ENCODE measurements at places on chromosomes 7 and 10. TPM values are rescaled to one million over a fixed set of nuclear protein-coding genes. Genes with fewer than 3 reads are reported as not detected.

The RP9 gene
- 43.4 TPM for polyA plus RNA-seq

The SPDYE11 gene
- not detected for polyA plus RNA-seq

- DNase-seq, result peak; percentile 11
Measured at GRCh38 chr7:70694971-70695794, 436.8 kb upstream of the GALNT17 start.

DNA sequence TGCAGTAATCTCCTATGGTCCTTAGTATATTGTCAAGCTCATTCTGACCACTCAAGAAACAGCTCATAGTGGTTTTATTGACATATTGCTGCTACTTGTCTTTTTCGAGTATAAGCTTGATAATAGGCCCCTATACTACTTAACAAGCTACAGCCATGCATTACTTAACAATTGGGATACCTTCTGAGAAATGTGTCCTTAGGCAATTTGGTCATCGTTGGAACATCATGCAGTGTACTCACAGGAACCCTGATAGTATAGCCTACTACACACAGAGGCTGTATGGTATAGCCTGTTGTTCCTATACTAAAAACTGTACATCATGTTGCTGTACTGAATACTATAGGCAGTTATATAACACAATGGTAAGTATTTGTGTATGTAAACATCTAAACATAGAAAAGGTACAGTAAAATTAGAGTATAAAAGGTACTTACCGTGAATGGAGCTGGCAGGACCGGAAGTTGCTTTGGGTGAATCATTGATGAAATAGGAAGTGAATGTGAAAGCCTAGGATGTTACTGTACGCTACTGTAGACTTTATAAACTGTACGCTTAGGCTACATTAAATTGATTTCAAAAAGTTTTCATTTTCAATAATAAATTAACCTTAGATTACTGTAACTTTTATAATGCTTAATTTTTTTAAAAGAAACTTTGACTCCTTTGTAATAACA is 160.9 kb downstream of the LRRC4 start:
- no peak for DNase-seq

DNA sequence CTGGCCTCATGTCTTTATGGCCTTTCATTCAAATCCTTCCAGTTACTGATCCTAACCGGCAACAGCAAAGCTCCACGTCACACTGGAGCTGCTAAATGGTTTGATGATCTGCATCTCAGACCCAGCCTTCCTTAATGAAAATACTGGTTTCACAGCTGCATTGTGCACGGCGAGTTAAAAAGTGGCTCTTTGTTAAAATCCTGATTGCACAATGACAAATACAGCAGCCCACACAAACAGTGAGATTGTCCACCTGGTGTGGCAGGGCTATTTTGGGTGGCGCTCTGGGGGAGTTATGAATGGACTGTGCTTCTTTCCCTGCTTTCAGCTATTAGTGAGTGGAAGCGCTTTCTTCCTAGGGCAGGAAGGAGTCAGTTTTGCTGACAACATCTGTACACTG is 63.4 kb upstream of the C1QL3 start:
- no peak for DNase-seq

- no peak for DNase-seq
Measured at GRCh38 chr7:136884492-136884891, 16.0 kb downstream of the CHRM2 start.

DNA sequence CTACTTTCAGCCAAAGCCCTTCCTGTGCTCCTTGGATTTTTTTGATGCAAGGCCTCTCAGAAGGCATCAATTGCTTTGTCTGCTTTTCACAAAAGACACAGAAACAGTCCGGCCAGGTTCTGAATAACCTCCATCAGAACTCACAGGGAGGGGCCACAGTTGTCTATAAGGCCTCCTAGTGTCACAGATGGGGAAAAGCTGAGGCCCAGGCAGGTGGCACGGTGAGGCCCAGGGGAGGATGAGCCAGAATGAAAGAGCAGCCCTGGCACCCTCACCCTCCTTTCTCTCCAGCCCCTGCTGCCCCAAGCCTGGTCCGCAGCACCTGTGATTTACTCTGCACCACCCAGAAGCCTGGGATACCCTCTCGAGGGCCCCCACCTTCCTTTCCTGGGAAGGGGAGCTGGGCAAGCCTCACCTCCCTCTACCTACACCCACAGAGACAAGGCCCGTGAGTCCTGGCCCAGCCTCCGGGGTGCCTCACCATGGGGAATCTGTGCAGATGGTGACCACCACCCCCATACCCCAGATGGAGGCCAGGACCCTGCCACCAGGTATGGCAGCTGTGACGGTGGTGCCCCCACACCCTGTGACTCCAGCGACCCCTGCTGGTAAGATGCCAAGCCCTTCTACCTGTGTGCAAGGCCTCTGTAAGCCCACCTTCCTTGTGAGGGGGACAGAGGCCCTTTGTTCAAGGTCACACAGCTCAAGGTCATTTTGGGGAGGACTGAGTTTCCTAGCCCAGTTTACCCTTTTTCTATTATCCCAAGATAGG is 26.2 kb upstream of the ZNF467 start:
- no peak for DNase-seq

- DNase-seq, result peak; percentile 70
Measured at GRCh38 chr7:2632733-2633537, 1.1 kb downstream of the TTYH3 start.

GRCh38 chr10:79384773-79385391 is 37.6 kb downstream of the PPIF start:
- no peak for DNase-seq

- DNase-seq, result no peak
Measured at GRCh38 chr7:40721342-40721949, 586.6 kb downstream of the SUGCT start.
